ENCODE measurements at places on chromosomes 4 and X.

DNA sequence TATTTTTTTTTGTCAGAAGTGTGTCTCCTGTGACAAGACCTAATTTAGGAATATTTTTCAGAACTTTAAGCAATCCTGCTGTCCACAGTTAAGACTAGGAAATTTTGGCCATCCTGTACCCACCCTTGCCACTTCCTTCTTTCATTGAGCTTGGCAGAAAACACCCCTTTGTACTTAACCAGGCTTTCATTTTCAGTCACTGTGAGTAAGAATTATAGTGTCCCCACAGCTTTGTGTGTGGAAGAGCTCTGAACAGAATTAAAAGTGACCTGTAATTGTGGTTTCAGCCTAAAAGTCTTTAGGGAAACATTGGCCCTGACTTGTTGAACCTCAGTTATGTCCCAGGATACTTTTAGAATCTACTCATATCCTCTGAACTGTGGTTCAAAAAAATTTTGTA is 153.7 kb upstream of the BMP3 start:
- DNase-seq: no peak

- peak; percentile 14 for DNase-seq
These were observed at the start of gene TSPAN7 for GRCh38 chrX:38561126-38561868. Gene TSPAN7, plus strand, starts transcription at chrX:38561542. Its CDS starts 5 bp downstream, at chrX:38561547.

DNA sequence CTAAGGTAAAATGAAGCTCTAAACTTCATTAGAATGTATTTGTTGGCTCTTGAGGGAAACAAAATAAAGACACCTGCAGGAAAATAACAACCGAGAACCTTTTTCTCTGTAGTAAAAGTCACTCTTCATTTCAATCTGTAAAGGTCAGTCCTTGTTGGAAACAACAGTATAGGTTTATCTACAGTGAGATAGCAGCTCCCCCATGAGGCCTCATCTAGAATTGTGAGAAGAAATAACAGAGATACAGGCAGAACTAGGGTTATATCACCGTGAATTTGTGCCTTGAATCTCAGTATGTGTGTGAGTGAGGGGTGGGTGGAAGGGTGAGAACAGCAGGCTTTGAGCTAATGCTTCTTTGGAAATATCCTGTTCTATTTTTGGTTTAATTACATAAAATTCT is 107.8 kb upstream of the FMR1 start:
- DNase-seq: no peak

- DNase-seq: no peak
These were observed 25.1 kb upstream of the PLS3 start for GRCh38 chrX:115535844-115536243.

GRCh38 chr4:80197601-80198440 is 518 bp downstream of the PRDM8 start:
- no peak for DNase-seq

GRCh38 chr4:131499141-131499873 is 1649.8 kb upstream of the PCDH10 start:
- no peak for DNase-seq

DNA sequence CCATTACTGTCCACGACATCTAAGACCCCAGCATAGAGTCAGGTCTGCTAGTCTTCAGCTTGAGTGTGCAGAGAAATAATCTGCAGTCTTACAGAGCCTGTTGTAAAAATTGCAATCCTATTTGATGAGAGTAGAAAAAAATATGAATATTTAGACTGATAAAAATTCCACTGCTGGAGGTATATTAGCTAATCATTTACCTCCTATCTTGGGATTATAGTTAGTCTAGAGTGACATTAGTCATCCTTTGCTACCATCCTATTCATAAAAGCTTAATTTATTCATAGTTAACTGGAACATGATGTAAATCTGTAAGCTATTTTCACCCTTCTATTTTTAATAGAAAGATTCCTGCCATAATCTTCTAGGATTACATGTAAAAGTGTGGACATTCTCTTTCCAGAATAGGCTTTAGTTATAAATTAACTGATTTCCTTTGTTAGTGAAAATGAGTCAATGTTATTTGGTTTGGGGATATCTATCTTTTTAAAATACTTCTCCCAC is 26.7 kb downstream of the C4orf54 start:
- DNase-seq: no peak

- DNase-seq: no peak
These were observed 36.7 kb downstream of the DHRSX start for GRCh38 chrX:2463973-2464676.

DNA sequence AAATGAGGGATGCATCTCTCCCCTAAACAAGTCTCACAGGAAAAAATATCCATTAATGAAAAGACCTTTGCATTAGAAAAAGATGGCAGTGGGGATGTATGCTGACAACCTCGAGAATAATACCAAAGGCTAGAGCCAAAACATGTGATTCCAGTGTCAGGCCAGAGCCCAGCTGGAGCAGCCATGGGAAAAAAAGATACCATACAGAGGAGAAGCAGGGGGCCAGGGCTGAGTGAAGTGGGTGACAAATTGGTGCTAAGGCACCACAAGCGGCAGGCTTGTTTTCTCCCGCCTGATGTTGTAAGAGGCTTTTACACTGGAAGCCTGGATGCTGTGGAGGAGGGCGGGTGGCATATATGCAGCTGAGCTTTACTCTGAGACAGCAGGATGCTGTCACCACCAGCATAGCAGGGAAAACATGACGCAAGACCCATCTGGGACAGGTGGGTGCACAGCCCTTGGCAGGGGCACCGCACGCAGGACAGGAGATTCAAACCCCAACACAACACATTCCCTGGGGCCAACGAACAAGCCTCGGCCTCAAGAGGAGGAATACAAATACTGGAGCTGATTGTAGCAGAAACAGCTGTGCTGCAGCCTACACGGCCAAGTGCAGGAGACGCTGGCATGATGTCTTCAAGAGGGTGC is 91.9 kb downstream of the TSPAN5 start:
- DNase-seq: no peak

- no peak for DNase-seq
These were observed 12.3 kb downstream of the UGDH start for GRCh38 chr4:39514888-39515401.

GRCh38 chr4:169770416-169770815 is 12.7 kb upstream of the HPF1 start:
- DNase-seq: no peak

- DNase-seq: no peak
These were observed 77.0 kb upstream of the C4orf50 start for GRCh38 chr4:6095023-6095752.

DNA sequence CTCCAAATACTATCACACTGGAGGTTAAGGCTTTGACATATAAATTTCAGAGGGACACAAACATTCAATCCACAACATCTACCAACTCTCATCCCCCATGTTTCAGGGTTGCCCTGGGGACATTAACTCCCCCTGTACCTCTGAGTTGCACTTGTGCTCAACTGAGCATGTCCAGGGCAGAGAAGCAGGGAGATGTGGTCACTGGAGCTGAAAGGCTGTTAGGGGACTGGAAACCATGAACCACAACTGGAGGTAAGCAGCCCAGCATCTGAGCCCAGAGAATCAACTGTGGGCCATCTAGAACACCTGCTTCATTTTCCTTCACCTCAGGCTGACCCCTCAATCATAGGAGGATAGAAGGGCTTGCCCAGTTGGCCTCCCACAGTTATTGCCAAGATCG is 641.1 kb downstream of the MID1IP1 start:
- DNase-seq: no peak

DNA sequence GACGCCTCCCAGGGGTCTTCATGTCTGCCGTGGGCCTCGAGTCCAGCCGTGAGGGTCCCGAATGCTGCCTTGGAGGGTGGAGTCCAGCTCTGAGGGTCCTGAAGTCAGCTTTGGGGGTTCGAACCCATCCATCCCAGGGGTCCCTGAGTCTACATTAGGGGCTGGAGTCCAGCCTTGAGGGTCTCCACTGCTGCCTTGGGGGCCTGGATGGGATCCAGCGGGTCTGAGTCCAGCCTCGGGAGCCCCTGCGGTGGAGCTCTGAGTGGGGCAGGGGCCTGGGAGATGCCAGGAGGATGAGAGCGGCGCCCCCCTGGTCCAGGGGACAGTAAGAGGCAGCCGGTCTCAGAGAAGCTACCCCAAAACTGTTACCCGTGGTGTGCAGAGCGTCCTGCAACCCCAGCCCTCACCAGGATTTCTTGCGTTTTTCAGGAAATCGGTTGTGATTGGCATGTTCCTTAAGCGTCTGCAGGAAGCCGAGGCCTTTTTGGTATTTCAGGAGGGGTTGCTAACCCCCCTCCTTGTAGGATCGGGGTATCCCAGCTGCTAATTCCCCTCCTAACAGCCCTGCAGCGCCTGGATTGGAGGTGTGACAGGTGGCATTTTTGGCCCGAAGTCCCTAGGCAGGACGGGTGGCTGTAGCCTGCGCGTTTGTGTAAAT is 1.7 kb upstream of the GTPBP6 start:
- DNase-seq: no peak

- DNase-seq: peak; percentile 0
These were observed 42.4 kb downstream of the HTR2C start for GRCh38 chrX:114626323-114626722.
